ENCODE measurements at places on chromosomes 1 and 21.
A peak's percentile ranks its signal among the peaks of the same experiment; 100 is the strongest.

GRCh38 chr1:116110567-116111523, at the start of gene MAB21L3:
Gene MAB21L3 (plus strand): TSS chr1:116111399. CDS start chr1:116112616, 1,217 bp downstream.
- DNase-seq, result no peak

DNA sequence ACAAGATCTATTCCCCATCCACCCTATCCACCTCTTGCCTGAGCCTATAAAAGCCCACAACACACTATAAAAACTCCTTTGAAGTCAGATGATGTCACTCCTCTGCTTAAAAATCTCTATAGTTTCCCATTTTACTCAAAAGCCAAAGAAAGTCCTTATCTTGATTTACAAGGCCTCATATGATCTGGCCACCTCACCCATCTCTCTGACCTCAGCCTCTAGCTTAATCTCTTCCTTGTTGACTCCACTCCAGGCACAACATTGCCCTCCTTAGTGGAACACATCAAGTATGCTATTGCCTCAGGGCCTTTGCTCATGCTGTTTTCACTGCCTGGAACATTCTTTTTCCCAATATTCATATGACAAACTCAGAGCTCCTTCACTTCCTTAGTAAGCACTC, 33.3 kb downstream of the ZNF281 start:
- DNase-seq, result no peak

- no peak for DNase-seq
Observed at GRCh38 chr1:46160212-46160611, 14.7 kb upstream of the TSPAN1 start.

- no peak for DNase-seq
Observed at GRCh38 chr1:199678771-199679170, 348.7 kb upstream of the NR5A2 start.

GRCh38 chr1:26471498-26472319, 531 bp upstream of the HMGN2 start:
- DNase-seq, result peak; percentile 91

GRCh38 chr1:38452246-38452645, 405.7 kb upstream of the POU3F1 start:
- DNase-seq, result no peak

DNA sequence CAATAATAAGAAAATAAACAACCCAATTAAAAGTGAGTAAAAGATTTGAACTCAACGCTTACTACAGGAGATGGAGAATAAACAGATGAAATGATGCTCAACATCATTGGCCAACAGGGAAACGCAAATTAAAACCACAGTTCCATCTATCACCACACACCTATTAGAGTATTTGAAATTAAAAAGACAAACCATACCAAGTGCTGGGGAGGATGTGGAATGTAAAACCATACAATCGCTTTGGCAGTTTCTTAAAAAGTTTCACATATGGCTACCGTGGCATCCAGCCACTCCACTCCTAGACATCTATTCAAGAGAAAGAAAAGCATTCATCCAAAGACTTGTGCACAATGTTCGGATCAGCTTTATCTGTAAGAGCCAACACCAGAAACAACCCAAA, 1.3 kb upstream of the LRRC3 start:
- no peak for DNase-seq

- no peak for DNase-seq
Observed at GRCh38 chr21:46247699-46248421, 19.3 kb upstream of the LSS start.

DNA sequence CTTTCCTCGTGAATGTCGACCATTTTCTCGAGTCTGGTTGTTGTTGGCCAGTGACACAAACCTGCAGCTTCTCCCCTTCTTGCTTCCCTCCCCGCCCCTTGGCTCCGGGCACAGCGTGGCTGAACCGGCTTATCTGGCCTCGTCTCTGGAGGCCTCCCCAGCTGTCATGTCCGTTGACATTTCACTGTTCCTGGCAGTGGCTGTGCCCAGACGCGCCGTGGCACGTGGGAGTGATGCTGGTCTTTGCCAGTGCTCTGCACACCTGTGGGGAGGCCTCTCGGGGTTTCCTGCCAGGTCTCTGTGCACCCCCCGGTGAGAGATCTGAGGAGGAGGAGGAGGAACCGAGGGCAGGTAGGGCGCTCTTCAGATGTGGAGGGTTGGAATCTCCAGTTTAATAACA, 23.7 kb downstream of the SKI start:
- no peak for DNase-seq

- DNase-seq, result peak; percentile 8
Observed at GRCh38 chr1:198700396-198700795, 61.6 kb downstream of the PTPRC start.

DNA sequence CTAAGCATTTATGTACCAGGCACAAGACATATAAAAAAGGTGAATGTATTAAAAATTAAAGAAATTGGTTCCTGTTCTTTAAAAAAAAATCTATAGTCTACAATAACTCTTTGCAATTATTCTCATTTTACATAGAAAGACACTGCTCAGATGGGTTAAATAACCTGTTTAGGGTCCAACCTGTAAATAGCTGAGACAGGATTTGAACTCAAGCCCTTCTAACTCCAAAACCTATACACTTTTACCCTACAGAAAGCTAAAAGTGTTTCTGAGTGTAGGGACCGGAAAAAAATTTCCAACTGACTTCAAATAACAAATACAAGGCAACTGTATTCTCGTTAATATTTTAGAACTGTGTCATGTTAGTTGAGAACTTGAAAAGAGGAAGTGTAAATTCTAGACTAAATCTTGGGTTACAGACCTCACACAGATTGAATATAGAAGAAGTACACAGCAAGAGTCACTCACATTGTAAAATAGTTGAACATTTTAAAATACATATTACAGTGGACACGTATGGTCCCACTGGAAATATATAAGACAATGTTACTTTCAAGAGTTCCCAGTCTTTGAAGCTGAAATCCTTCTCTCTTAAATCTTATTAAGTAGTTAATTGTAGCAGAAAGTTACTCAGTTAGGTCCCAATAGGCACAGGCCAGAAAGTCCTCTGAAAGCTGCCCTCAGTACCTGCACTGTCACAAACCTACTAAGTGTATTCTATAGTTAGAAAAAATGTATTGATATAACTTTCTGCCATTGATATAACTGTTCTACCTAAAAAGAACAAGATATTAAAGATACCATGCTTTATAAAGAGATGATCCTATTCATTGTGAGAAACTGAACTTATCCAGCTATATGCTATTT, 7.3 kb downstream of the EDEM3 start:
- DNase-seq, result no peak

- no peak for DNase-seq
Observed at GRCh38 chr1:29767769-29768425, 531.6 kb downstream of the PTPRU start.

DNA sequence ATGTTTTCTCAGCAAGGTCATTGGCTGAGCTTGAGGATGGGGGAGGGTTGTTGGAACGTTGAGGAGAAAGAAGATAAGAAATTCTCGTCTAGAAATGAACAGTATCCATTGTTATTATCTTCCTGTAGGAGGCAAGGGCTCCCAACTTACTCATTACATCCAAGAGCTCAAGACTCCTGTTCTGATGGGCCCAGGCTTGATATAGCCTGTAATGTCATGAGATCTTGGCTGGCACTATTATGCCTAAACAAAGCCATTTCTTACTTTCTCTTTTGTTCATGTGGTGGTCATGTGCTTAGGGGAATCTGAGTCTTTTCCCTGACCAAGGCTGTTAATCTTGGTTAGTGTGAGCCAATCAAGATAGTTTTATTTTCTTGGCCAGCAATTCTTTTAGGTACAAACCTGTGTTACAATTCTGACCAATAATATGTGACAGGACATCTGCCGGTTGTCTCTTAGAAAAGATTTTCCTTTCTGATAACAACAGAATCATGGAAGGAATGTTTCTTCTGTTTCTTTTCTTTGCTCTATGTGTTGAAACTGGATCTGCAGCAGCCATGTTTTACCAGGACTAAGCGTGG, 15.2 kb upstream of the IGSF3 start:
- no peak for DNase-seq

DNA sequence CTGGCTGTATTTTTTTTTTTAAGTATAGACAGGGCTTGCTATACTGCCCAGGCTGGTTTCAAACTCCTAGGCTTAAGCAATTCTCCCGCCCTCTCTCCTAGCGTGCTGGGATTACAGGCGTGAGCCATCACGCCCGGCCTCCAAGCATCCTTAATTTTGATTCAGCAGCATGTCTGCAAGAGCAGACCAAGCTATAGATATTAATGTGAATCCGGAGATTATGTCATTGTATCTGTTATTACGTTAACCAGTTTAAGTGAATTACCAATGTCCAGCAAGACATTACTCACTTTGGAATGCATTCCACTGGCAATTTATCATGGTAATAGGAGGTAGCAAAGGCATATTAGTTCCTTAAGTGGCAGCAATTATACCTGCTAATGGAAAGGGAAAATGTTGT, 179.7 kb downstream of the CHRM3 start:
- no peak for DNase-seq

- peak; percentile 68 for DNase-seq
Observed at GRCh38 chr21:34693192-34693810, 24.5 kb downstream of the CLIC6 start.

GRCh38 chr1:164519426-164519825, 39.6 kb upstream of the PBX1 start:
- DNase-seq, result no peak

DNA sequence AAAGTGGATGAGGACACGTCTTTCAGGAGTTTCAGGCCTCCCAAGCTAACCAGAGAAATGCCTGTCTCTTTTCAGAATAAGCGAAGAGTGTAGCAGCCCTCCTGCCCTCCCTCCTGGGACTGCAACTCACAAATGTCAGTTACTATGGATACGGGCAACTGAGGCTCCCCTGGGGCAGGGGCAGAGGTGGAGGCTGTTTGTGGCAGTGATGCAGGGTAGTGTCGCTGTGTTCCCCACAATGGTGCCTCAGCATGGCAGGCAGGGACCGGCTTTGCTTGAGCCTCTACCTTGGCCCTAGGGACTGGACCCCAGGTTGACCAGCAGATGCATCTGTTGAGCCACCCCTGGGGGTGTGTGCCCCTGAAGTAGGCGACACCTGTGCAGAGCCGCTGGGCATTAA, 10.2 kb downstream of the NFASC start:
- DNase-seq, result no peak

- peak; percentile 48 for DNase-seq
Observed at GRCh38 chr1:89942825-89943658, 51.9 kb upstream of the ZNF326 start.

- DNase-seq, result peak; percentile 13
Observed at GRCh38 chr1:31084782-31085569, 19.5 kb upstream of the PUM1 start.

GRCh38 chr1:1434824-1435105, 725 bp upstream of the VWA1 start:
- DNase-seq, result no peak

DNA sequence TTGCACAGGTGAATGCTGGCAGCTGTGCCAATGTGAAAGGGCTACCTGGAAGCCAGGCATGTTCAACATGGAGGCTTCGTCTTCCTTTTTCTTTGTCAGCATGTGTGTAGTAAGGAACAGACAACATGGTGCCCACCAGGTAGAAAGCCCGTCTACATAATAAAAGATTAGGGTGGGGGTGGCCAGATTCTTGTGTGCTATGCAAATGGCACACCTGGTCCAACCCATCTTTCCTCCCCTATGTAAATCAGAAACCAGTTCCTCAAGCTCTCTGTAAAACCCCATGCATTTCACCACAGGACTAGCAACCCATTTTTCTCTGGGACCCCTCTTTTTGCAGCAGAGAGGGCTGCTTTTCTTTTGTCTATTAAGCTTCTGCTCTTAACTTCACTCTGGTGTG, 72.3 kb upstream of the ZP4 start:
- DNase-seq, result no peak

DNA sequence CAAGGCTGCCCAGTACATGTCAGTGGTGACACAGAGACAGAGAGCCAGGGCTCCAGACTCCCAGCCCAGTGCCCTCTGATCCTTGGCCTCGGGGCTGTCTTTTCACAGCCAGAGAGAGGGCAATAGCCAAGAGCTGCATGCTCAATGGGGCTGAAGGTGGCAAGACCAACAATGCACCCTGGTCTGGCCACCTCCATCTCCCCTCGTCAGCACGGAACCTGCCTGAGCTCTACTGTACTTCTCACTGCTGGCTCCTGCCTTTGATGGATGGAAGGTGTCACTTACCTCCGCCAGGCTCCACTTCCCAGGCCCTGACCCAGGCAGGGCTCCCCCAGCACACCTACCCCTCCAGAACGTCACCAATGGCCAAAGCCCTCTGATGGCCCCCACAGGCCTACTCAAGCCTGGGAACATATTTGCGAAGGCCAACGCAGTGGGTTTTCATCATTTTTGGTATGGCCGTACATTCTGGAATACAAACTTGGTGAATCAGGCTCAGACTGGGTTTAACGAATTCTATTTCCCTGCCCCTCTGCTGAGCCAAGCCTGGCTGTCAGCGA, 88.1 kb downstream of the DMRTB1 start:
- no peak for DNase-seq

DNA sequence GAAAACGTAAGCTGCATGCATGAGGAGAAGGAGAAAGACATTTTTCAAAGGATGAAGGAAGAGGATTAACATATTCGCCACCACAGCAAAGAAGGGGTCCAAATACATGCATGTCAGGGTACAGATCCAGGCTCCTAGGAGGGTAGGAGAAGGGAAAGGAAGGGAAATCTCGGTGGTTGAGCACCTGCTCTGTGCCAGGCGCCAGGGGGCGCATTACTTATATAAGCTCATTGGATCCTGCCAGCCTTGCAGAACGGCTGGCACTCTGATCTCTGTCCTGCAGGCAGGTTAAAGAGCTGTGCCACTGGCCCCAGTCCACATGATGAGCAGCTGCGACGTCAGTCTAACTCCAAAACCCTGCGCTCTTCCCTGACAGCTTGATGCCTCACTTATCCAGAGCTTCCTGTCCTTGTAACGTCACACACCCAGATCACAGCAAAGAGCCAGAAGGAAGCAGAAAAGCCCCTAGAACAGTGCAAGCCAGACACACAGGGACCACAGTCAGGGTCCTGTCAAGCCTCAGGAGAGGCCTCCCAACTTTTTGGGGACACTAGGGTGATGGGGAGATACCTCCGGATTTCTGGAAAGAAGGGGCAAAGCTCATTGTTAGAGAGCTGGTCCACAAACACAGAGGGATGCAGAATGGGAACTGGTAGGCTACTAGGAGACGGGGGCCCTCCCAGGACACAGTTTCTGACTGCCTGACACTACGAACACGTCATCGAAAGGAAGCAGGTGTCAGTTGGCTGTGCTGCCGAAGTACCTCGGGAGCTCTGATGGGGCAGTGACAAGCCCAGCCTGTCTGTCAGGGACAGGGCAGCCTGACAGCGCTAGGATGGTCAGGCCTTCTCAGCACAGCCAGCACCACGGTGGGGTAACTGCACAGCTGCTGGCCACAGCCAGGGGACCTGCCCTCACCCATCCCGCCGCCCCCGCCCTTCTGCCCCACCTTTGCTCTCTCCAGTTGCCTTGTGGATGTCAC, 99.1 kb downstream of the BEND5 start:
- DNase-seq, result peak; percentile 27
